ENCODE measurements at places on chromosomes 11 and 22.
A peak's percentile ranks its signal among the peaks of the same experiment; 100 is the strongest.

GRCh38 chr22:46074771-46075551 lies 75.4 kb upstream of the PPARA start:
- DNase-seq, result no peak

DNA sequence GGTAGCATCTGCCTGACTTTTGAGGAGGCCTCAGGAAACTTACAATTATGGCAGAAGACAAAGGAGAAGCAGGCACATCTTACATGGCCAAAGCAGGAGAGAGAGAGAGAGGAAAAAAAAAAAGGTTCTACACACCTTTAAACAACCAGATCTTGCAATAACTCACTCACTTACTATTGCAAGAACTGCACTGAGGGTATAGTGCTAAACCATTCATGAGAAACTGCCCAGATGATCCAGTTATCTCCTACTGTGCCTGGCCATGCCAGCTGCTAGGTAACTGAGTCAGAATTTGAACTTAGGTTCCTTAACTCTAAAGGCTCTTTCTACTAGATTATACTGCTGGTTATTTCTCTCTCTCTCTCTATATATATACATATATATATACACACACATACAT lies 7.3 kb downstream of the HORMAD2 start:
- DNase-seq, result no peak

DNA sequence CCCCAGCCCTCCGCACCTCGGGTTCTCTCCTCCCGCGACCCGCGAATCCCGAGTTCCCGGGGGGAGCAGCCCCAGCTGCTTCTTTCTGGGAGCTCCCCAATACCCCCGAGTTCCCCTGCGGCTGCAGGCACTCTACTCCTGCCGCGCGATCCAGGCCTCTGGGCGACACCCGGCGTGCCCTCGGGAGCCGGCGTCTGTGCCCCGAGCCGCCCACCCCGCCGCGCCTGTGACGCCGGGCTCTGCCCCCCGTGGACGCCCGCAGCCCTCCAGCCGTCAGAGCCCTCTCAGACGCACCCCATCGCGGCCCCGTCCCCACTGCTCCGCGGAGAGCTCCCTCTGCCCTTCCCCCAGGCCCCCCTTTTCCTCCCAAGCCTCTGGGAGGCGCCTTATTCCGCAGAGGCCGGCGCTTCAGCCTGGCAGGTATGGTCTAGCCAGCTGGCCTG lies 422 bp downstream of the GLB1L2 start:
- no peak for DNase-seq

GRCh38 chr11:12470236-12470635 lies 92.9 kb downstream of the PARVA start:
- DNase-seq, result no peak

- DNase-seq, result no peak
These were observed 24.0 kb upstream of the CREB3L1 start for GRCh38 chr11:46253258-46254132.

DNA sequence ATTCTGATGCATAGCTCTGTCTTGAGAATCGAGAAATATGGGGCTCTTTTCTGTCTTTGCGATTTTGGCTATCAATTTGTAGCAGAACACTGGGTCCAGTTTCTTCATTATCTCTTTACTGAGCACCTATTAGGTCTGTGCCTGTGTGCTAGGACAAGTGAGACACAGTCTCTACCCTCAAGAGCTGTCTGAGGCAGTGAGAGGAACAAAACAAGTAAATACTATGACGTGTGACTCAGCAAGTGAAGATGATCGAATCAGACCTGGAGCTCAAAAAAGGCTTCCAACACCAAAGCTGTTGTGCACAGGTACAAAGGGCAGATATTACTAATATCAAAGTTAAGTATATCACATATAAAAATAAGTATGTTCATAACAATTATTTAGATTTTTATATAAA lies 52.4 kb downstream of the LGR4 start:
- no peak for DNase-seq

DNA sequence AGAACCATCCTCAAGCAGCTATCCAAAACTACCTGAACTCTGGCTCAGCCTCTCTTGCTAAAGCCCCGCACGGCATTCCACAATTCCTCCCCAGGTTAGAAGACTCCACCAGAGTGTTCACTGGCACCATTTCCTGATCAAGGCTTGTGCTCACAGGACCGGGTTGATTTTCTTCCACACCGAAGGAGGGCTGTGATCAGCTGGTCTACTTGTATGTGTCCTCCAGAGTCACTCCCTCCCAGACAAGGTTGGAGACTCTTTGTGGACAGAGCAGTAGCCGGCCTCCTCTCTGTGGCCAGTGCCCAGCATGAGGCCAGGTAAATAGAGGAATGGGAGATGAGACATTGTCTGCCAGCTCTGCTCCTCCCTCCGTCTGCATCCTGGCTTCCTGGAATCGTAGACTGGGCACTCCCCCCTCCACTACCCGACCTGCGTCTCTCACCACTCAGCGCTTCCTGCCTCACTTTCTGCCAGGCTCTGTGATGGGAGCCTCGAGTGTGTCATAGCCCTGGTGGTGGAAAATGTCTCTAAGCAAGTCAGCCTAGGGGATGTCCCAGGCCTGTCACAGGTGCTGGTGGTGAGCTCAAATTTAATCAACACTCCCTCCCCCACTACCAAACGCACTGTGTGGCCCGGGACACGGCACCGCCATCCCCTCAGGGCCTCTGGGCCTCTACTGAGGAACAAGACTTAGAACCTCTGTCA lies 12.5 kb upstream of the TMPRSS6 start:
- DNase-seq, result peak; percentile 80

DNA sequence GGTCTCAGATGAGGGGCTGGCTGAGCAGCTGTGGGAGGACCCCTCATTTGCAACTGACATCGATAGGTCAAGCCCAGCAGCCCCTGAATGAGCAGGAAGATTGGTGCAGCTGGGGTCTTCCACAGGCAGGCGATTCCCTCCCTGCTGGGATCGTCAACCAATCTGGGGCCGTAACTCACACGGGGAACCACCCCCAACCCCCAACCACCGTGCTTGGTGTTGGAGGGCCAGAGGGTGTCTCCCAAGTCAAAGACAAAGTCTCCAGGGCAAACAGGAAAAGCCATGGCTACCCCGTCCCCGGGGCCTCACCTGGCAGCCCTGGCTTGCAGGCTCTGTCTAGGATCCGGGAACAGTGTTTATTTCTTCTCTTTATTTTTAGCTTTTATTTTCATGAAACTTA lies 26.9 kb upstream of the SCUBE1 start:
- DNase-seq, result no peak

DNA sequence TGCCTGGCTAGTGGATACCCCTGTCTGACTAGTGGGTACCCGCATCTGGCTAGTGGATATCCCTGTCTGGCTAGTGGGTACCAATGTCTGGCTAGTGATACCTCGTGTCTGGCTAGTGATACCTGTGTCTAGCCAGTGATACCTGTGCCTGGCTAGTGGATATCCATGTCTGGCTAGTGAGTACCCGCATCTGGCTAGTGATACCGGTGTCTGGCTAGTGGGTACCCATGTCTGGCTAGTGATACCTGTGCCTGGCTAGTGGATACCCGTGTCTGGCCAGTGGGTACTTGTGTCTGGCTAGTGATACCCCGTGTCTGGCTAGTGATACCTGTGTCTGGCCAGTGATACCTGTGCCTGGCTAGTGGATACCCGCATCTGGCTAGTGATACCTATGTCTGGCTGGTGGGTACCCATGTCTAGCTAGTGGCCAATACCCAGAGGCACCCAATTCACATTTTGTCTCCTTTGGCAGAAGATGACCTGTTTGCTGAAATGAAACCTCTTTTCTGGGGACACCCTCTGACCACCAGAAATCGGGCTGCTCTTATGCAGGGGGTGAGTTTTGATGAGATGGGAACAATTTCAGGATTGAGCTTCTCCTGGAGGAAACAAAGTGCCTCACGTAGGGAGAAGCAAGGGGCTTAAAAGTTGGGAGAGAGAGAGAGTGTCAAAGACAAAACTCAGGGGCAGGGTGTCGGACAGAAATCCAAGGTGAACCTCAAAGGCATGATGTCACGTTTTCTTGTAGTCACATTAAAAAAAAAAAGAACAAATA lies 63.4 kb downstream of the SMIM38 start:
- no peak for DNase-seq

DNA sequence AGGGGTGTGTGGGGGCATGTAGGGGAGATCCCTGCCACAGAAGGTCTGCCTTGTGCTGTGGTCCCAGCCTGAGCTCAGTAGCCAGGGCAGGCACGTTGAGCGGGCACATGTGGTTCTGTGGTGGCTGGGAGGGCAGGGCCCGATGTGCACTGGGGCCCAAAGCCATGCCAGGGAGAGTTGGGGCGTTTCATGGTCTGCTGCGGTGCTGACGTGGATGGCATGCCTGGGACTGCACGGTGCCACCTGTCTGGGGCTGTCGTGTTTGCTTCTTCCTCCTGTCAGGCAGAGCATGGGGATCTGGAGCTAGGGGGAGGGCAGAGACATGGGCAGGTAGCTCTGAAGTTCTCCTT lies 19.3 kb downstream of the PPIL2 start:
- no peak for DNase-seq

GRCh38 chr22:45845076-45845487 lies 131.9 kb downstream of the WNT7B start:
- no peak for DNase-seq

DNA sequence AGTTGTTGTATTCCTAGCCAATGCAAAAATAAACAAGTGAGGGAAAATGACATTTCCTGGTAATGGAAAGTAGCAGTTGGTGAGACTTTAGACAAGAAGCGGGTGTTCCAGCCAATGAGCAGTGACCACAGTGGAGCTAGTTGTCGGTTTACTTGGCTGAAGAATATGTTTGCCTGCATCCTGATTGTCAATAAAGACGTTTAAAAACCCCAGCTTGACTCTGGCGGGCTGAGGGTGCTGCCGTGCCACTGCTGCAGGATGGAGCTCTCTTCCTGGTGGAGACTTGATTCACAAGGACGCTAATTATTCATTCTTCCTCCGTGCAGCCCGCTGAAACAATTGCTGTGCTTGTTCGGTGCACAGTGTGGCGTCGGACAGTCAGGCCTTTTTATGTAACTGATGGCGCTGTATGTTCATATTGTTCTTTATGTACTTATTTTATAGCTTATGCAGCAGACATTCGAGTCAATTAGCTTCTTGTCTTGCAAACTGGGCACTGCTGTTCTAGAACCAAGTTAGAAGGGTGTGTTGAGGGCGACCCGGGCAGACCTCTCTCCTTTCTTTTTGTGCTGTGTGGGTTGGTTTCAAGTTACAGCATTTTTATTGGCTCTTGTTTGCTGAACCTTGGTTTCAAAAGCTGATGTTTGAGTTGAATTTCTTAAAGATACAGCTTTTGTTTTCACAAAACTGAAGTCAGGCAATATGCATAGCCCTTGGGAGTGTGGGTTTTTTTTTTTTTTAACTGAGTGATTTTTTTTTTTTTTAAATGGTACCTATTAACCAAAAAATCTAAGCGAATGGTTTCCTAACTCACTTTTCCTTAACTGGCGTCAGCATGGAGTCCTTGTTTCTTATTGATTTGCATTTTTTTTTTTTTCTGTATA lies 153.9 kb downstream of the TEAD1 start:
- no peak for DNase-seq

DNA sequence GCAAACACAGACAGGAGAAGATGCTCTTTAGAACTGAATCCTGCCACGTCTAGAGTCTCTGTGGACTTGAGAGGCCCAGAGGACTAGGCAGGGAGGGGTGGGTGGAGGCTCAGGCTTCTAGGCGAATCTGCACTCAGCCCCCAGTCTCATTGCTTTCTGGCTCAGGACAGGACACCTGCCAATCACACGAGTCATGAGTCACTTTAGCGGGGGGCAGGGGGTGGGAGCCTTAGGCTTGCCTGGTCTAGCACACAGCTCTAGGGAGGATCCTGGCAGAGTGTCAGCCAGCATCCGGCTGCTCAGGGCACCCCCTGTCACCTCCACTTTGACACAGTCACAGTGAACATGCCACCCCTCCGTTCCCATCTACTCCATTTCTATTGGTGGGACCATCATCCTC lies 167.7 kb downstream of the CEP164 start:
- DNase-seq, result no peak

DNA sequence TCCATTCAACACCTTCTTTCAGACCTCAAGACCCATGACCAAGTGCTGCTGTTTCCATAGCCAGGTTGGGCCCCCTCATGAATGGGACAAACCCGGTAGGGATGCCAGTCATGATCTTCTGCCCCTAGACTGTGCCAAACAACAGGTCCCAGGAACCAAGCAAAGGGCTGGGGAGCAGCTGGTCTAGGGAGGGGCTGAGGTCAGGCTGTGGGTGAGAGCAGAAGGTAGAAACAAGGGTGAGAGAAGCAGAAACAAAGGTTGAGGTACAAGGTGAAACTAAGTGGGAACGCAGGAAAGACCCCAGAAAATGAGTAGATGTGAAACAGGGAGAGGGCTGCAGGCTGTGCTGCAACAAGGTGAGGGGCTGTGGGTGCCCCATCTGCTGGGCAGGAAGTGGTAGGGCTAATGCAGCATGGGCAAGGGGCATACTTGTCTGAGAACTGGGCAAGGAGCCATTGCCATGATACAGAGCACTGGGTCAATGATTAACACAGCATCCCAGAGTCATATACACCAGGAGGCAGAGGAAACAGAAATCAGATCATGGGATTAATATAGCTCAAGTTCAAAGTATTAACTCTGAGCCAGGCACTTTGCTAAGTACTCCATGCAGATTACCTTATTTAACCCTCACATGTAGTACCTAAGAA lies 45.9 kb downstream of the SLC1A2 start:
- no peak for DNase-seq

- DNase-seq, result no peak
These were observed 44.5 kb downstream of the NECTIN1 start for GRCh38 chr11:119684361-119685110.

- DNase-seq, result no peak
These were observed 664.8 kb upstream of the API5 start for GRCh38 chr11:42646959-42647358.

GRCh38 chr11:105911454-105911853 lies 110.6 kb downstream of the MSANTD4 start:
- no peak for DNase-seq

DNA sequence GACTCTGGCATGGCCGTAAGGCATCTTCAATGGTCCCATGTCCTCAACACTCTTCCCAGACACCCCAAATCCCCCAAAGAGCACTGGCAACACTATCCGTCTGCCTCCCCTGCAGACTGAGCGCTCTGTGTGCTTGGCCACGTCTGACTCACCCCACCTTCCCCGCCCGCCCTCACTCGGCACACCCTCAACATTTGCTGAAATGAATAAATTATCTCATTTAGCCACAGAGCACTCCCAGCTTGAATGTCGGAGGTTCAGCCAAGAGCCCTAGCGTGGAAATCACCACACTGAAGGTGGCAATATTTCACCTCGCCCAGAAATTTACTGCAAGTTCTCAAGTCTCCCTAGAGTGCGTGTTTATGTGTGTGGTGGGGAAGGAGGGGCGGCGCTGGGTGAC lies 46.6 kb upstream of the TCF20 start:
- DNase-seq, result peak; percentile 33

GRCh38 chr11:8959546-8960166 lies 4.6 kb downstream of the TMEM9B start:
- DNase-seq, result no peak

GRCh38 chr11:85875505-85875904 lies 20.3 kb downstream of the CCDC83 start:
- DNase-seq, result no peak

All from stimulated activated CD8-positive, alpha-beta memory T cell treated with anti-CD3 and anti-CD28 coated beads, Interleukin-2, amount 100 ng/mL, for 1 hour (primary cell).